ENCODE measurements at places on chromosomes 4 and X.

DNA sequence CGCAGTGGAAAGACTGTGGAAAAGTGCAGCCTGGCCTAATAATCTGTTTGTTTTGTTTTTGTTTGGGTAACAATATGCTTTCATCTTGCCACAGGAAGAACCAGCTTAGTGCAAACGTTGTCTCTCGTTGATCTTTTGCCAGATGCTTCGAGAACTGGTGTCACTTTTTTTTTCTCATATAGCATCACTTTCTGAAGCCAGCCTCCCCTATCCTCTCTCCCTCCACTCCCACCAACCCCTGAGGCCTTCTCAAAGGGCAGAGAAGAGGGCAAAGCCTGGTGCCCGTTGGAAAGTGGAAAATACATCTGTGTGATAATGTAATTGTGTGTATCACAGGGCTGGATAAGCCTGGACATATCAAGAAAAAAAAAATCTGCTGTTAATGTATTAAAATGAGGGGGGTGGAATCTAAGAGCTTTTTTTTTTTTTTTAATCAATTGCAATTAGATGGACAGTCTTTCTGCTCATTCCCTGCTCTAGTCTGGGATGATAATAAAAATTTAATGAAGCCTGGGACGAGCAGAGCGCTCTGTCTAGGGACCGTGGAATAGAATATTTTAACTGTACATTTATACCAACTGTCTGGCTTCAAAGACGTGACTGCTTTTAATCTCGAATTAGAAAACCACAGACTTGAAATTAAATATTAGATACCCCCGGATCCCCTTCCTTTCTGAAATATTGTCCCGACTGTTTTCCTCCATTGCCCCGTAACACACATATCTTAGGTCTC lies 8.1 kb downstream of the POU4F2 start:
- no peak for DNase-seq

GRCh38 chrX:153750127-153750774 lies 13.8 kb upstream of the PLXNB3 start:
- no peak for DNase-seq

DNA sequence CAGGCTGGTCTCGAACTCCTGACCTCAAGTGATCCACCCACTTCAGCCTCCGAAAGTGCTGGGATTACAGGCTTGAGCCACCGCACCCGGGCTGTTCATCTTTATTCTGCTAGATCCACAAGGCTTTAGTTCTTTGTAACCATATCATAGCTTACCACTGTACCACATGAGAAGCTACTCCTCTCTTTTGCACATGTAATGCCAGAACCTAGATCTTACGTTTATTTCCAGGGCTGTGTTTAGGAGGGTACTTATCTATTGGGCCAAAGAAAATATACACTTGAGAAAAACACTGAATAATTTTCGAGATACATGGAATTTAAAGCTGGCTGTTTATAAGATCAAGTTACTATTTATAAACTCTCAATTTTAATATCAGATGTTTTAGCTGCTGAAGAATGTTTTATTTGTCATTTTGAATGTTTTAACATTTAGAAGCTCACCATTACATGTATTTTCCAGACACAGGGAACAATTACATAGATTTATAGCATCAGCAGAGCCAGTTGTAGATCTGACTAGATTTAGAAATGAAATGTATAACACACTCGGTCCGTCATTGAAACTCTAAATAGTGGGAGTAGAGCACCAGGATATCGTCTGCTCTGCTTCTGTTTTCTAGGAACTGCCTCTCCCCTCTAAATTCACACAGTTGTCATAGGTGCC lies 155.3 kb upstream of the HAND2 start:
- DNase-seq, result no peak

DNA sequence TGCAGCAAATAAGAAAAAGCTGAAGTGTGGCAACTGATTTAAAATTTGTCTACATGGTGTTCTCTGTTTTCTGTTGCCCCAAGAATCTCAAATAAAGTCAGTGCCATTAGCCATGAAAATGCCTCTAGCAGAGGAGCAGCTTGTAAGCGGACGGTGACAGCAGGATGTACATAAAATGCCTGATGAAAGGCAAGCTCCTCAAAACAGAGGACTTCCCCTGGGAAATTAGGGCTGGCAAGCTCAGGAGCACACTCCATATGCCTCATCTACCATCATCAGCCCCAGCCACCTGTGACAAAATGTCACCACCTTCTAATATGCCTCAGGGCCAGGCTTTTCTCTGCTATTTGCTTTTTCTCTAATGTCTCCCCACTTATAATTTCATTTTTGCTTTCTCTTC lies 54.5 kb downstream of the ASB9 start:
- no peak for DNase-seq

DNA sequence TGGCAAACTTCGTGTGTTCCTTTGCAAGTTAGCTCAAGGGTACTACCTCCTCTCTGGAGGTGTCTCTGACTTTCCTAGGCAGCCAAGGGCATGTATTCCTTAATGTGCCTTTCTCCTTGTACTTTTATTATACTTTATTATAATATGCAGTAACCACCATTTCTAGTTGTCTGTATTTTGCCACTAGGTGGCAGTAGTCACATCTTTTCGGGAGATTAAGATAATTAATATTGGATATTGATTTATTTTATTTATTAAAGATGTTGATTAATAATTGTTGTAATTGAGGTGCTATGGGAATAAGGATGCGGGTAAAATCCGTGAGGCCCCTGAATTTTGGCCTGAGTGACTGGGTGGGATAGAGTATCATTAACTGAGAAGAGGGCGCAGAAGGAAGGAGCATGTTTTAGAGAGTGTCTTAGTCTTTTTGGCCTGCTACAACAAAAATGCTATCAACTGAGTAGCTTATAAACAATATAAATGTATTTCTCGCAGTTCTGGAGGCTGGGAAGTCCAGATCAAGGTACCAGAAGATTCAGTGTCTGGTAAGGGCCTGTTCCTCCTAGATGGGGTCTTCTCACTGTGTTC lies 153.3 kb downstream of the TMEM164 start:
- DNase-seq, result no peak

DNA sequence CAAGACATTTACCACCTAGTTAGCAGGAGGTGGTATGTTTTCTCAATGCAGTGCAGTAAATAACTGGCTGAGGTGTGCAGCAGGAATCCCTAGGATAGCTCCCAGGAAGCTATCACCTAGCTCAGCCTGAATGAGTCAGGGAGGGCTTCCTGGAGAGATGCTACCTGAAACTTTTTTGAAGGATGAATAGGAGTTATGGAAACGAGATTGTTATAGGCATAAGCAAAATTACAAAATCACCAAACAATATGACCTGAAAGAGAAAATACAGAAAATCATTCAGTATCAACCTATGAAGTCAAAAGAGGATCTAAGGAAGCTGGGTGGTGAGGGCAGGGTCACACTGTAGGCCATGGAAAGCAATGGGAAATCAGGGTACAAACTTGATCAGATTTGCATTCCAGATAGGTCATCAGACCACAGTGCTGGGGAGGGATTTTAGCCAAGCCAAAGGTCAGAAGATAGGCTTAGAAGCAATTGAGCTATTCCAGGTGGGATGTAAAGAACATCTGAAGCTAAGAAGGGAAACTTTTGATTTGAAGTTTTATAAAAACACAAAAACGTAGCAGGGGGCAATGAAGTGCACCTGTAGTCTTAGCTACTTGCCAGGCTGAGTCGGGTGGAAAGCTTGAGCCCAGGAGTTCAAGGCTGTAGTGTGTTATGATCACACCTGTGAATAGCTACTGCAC lies 11.3 kb downstream of the AREG start:
- no peak for DNase-seq

- DNase-seq, result no peak
Observed at GRCh38 chrX:143998261-143998660, 114.4 kb downstream of the UBE2NL start.
